ENCODE measurements at places on chromosomes 1 and 21. TPM values are rescaled to one million over a fixed set of nuclear protein-coding genes. Genes with fewer than 3 reads are reported as not detected.

The DMRTA2 gene
- total RNA-seq, result 0.15 TPM

The MPL gene
- not detected for total RNA-seq

The HSD3B1 gene
- total RNA-seq, result not detected

The AUNIP gene
- 6.0 TPM for total RNA-seq

The ADORA1 gene
- total RNA-seq, result 1.4 TPM

The ETV3L gene
- not detected for total RNA-seq

The SV2A gene
- total RNA-seq, result 0.09 TPM

The C8A gene
- total RNA-seq, result not detected

The TEDDM1 gene
- not detected for total RNA-seq

The LYPD8 gene
- not detected for total RNA-seq

The AVPR1B gene
- total RNA-seq, result not detected

The GBP6 gene
- not detected for total RNA-seq

Measured in A549 treated with DMSO at 1 μM for 4 hours (cell line).